ENCODE measurements at places on chromosomes 6 and 20. TPM values are rescaled to one million over a fixed set of nuclear protein-coding genes. Genes with fewer than 3 reads are reported as not detected.

EHMT2 gene
- polyA plus RNA-seq = 20.1 TPM

CALHM6 gene
- polyA plus RNA-seq = 4.5 TPM

WFDC2 gene
- polyA plus RNA-seq = 4.3 TPM

TRAPPC3L gene
- 0.06 TPM for polyA plus RNA-seq

SALL4 gene
- 0.11 TPM for polyA plus RNA-seq

LY6G6F gene
- not detected for polyA plus RNA-seq

CRISP3 gene
- 3.1 TPM for polyA plus RNA-seq

TRIM38 gene
- polyA plus RNA-seq = 3.2 TPM

MYL9 gene
- 19.9 TPM for polyA plus RNA-seq

HLA-DRA gene
- polyA plus RNA-seq = 53.2 TPM

LAMA2 gene
- polyA plus RNA-seq = 26.0 TPM

LST1 gene
- polyA plus RNA-seq = 3.1 TPM

RUNX2 gene
- 0.13 TPM for polyA plus RNA-seq

PDYN gene
- polyA plus RNA-seq = not detected

GLP1R gene
- polyA plus RNA-seq = not detected

NRSN1 gene
- polyA plus RNA-seq = not detected

MROH8 gene
- polyA plus RNA-seq = 0.35 TPM

DNPH1 gene
- 136 TPM for polyA plus RNA-seq

SASH1 gene
- polyA plus RNA-seq = 6.0 TPM

CALHM5 gene
- 1.3 TPM for polyA plus RNA-seq

ADGRF5 gene
- polyA plus RNA-seq = 5.8 TPM

GNMT gene
- polyA plus RNA-seq = 6.0 TPM

TRDN gene
- polyA plus RNA-seq = 0.22 TPM

CLPSL1 gene
- not detected for polyA plus RNA-seq

MARCKS gene
- polyA plus RNA-seq = 35.2 TPM

SMPDL3A gene
- 9.8 TPM for polyA plus RNA-seq

BCAS4 gene
- 1.5 TPM for polyA plus RNA-seq

PRSS35 gene
- 0.11 TPM for polyA plus RNA-seq

PPP1R3G gene
- polyA plus RNA-seq = 0.08 TPM

COX4I2 gene
- polyA plus RNA-seq = 2.6 TPM

ZC3H12D gene
- 0.30 TPM for polyA plus RNA-seq

CD83 gene
- 3.6 TPM for polyA plus RNA-seq
